ENCODE measurements at places on chromosomes 16 and 17.

DNA sequence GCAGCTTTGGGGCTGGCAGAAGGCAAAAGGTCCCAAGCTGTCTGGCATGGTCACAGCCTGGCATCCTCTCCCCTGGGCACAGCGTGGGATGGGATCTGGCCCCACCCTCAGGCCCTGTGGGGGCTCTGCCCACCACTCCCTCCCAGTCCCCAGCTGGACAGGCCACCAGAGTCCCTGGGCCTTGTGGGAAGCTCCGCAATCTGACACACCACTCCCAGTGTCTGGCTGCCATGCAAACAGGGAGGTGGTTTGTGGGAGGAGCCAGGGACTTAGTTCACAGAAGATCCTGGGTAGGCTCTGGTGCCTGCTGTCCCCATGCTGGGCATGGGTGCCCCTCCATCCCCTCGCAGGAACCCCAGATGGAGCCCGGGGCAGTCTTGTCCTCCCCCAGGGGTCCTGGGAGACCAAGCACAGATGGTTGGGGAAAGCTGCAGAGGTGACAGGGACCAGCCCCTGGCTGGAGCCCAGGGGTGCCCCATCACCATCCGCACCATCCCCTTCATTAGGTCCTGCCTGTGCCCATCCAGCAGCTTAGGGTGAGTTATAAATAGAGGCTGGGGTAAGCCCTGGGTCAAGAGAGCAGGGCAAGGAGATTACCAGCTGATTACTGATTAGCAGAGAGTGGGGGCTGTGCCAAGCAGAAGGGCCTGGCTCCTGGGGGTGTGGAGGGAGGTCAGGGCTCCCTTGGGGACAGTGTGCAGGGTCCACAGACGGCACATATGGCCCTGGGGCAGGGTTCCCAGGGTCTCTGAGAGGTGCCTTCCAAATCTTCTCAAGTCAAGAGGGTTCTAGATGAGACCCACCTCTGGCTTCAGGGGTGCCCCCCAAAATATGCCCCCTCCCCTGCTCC lies 6.2 kb downstream of the FSCN2 start:
- no peak for DNase-seq

DNA sequence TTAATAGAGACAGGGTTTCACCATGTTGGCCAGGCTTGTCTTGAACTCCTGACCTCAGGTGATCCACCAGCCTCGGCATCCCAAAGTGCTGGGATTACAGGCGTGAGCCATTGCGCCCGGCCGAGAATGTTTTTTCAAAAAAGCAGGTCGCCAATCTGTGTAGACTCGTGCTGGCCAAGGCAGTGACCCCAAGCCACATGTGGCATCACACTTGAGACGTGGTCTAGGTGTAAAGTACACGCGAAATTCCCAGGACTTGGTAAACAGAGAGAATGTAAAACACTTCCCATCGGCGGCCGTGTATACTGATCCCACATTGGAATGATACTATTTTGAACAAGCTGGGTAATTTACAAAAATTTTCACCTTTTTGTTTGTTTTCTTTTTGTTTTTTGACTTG lies 41.1 kb downstream of the TBC1D16 start:
- DNase-seq, result no peak

DNA sequence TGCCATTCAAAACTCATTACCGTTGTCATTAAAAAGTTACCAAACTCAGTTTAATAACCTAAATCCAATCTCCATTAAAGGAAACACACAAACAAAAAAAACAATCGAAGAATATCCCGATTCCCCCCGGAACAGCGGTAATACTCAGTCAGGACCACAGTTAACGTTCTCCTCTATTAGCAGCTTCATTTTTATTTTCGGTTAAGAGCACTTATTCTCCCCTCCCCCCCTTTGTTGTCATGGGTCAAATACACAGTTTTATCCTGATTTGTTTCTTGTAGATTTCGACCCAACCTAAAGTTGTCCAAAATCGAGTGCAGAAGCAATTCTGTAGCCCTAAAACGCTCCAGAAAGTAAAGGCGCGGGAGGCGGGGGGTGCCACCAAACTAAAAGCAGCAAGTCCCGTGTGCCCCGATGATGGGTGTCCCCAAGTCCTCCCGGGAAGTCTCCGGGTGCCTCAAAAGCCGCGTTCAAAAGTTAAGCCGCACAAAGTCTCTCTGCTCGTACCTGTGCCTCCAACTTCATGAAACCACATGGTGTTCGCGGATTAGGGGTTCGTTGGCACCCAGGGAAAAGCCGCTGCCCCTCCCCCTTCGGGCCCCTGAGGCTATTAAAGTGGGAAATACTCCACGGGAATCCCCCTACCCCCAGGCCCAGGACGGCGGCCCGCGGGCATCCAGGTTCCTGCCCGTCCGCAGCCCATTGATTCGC lies 996 bp downstream of the SUMO2 start:
- DNase-seq, result no peak

DNA sequence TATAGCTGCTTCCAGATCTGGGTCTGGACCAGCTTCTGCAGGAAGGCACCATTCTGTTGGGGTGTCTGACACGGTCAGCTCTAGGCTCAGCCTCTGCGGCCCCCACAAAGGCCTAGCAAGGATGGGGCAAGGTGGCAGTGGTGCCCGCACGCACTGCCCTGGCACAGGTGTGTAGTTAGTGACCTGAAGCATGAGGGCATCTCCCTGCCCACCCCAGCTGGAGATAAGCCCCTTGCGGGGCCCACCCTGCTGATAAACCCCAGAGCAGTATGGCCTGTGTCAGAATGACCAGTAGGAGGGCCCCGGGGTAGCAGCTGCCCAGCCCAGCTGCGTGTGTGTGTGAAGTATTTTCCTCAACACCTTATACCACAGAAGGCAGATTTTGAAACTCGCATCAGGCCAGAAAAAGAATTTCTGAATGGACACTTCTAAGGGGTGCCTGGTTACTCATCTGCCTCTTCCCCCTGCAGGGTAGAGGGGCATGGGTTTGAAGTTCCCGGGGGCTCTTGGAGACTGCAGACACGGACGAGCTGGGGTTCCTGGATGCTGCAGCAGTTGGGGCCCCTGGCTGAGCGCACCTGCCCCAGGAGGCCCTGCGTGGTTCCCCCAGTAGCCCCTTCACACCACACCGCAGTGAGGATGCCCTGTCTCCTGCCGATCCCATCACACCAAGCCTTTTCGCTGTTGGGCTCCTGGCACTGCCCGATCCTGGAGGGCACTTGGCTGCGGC lies 4.5 kb downstream of the ARHGDIA start:
- DNase-seq, result no peak

- no peak for DNase-seq
These were observed 84.8 kb upstream of the HNF1B start for GRCh38 chr17:37829592-37830123.

DNA sequence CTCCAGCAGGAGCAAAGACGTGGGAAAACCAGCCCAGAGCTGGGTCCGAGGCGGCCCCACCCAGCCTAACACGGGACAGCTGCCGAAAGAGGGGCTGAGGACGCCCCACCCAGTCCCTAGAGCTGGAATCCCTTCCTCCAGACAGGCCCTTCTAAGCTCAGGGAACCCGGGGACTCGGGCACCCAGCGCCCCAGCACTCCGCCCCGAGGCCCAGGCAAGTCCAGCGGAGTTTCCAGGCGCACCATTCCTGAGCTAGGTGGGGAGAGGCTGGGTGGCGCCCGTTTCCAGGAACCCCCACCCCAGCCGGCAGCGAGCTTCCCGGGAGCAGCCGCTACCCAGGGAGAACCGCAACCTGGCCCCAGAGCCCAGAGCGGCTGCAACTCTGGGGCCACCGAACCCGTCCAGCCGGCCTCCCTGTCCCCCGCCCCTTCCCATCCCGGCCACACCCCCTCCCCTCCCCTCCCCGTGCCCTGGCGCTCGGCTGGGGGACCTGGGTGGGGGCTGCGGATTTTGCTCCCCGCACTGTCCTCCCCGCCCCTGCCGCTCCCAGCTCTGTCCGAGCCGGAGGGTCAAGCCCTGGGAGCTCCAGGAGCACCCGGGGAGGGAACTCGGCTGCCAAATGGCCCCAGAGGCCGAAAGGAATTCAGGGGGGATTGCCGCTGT lies 536 bp downstream of the TMC6 start:
- DNase-seq, result peak; percentile 18

Measured in NCI-H2171 treated with DMSO at 0.1 percent for 48 hours (cell line).